ENCODE measurements at places on chromosomes 7 and 10. TPM values are rescaled to one million over a fixed set of nuclear protein-coding genes. Genes with fewer than 3 reads are reported as not detected.

DNA sequence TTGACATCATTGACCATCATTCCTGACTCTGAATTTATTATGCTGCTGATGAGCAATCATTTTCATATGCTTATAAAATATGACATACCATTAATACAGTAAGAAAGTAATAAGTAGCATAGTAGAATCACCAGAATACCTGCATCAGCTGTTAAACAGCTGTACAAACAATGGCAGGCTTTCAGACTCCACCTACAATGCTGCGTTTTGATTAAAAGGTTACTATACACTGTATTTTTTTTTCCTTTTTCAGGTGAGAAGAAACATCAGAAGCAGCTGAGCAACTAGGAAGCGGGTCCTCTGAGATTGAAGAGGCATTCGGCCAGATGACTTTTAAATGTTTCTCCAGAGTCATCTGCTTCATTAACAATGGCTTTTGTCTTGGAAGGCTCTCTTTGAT is 7.1 kb downstream of the ASNS start:
- no peak for DNase-seq

GRCh38 chr7:101121991-101122932 is 4.6 kb upstream of the SERPINE1 start:
- DNase-seq = peak; percentile 90

DNA sequence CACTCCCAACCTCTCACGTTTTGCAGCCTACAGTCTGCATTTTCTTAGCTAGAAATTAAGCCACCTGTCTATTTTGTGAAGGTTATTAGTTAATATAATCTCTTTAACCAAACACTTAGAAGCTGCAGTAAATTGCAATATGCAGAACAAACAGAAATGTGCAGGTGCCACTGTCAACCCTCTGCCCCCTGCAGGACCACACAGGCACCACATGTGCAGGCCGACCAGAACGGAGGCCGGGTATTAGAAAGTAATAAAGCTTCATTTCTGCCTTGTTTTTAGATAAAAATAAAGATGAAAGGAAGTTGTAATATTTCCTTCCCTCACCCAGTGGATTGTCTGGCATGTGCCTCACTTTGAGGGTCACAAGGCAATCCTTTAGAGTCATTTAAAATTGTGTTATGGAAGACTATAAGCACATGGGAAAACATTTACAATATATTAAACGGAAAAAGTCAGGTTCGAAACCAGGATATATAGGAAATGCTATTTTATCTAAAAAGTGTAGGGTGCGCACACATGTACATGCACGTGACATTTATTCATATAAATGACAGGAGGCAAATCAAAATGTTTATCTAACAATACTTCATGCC is 158.2 kb downstream of the ARHGAP12 start:
- DNase-seq = no peak

DNA sequence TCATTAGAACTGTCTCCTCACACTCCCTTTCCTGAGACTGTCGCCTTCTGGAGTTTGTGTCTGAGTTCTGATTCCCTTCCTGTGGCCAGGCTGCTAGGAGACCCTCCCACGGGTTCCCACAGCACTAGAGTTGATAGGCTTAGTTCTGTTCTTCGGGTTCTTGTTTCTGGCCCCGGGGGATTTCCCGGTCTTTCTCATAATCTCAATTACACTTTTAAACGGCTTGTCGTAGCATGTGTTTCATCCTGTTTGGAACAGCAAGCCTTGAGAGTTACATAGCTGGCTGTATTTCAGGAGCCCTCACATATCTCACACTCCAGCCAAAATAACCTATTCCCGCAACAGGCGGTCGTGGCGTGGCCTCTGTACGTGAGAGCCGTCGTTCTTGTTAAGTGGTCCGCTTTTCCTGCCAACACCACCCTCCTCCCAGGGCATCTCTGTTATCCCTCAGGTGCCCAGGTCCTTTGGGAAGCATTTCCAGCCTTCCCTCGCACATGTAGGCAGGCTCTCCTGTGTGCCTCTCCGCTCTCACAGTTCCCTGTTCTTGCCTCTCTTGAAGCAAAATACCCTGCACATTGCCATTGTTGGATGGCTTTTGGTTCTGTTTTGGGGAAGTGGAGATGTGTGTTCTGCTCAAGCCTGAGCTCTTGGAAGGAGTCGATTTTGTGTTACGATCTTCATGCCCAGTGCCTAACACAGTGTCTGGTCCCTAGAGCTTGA is 46.0 kb downstream of the CDC123 start:
- no peak for DNase-seq

DNA sequence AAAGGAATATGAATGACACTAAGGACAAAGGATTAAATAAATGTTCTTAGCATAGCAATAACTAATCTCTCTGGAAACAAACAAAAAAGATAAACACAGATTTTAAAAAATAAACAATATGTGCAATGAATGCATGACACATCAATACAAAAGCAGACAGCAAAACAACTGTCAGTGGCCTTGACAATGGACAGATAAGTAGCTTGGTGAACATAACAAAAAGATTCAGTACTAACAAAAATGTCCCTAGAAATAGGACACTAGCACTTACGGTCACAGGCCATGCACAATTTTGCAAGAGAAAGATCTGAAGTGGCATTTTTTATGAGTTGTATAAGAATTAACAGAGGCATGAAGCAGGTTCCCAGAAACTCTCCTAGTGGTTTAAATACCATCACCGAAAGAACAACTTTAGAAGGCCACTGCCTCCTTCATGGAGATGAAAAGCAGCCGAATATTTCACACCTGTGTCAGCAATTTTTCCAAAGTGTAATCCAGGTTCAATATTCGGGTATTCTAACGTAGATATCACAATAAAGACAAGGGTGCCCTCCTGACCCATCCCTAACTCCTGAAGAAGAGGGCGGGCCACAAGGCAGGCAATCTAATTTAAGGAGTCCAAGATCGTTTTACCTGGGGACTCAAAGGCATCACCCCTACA is 231.3 kb upstream of the MKLN1 start:
- no peak for DNase-seq

DNA sequence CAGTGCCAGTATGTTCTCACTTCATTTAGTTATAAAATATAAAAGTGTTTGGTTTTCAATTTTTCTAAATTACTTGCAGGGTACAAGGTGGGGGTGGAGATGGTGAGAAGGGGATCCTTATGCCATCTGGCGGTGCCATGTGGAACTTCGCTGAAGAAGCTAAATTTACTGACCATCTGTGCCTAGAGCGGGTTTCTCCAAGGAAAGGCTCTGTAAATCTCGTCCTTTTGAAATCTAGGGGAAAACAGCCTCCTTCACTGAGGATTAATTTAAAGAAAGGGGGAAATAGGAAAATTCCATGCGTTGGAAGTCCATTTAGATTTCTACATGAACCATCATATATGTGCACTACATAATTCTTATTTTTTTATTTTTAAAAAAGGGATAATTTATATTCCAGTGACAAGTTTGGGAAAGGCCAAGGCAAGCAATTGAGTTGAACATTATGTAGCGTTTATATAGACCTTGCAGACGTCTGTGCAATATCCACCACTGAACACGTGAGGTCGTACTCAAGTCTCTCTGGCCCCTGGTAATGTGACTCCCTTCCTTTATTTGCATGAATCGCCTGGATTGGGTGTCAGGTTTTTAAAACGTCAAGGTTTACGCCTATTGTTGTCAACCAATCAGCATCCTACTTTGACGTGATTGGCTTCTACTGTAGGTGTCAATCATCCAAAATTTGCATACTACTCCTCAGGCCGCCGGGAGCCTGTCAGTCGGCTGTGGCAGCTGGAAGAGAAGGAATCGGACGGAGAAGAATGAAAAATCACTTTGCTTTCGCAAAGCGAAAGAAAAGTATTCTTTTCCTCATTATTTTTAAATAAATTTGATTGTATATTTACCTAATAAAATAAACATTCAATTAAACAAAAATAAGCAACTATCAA is 297.1 kb upstream of the NFE2L3 start:
- peak; percentile 99 for DNase-seq

DNA sequence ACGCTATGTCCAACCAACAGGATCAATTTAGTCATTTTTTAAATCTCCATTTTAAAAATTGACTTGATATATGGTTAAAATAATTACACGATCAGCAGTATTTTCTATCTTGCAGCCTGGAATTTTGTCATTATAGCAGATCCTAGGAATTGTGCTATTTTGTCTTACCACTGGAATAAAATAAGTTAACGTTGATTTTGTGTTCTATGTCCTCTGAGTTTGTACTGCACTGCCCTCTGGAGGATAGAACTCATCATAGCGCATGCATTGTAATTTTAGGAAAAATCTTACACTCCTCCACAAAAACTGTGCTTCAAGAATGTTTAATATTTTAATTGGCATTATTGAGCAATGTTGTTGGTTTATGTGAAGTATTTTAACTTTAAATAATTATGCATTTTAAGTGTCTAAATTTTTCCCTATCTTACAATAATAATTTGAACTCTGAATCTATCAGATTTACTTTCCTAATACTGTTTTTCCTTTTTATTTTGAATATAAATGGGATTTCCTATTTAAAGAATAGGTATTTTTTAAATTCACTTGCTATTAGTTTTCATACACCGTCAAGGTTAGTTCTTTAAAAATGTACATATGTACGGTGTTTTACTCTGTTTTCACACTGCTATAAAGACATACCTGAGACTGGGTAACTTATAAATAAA is 220.1 kb downstream of the PPP1R3A start:
- peak; percentile 13 for DNase-seq

DNA sequence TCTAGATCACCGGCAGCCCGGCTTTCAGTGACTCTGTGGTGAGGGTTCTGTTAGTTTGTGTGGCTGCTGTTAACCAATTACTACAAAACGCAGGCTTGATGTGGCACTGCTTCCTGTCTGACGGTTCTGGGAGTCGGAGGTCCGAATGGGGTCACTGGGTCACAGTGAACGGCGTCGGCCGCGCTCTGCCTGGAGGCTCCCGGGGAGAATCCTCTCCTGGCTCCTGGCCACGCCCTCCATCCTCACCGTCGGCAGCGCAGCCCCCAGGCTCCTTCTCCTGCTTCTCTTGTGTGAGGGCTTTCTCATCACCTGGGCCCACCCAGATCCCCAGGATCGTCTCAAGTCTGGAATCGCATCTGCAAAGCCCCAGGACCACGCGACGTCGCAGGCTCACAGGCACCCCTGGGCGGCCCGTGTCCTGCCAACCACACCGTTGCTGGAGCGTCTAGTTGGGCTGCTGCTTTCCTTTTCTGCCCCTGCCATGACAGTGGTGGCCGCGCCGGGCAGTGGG is 31.8 kb upstream of the NKX6-2 start:
- DNase-seq = no peak

DNA sequence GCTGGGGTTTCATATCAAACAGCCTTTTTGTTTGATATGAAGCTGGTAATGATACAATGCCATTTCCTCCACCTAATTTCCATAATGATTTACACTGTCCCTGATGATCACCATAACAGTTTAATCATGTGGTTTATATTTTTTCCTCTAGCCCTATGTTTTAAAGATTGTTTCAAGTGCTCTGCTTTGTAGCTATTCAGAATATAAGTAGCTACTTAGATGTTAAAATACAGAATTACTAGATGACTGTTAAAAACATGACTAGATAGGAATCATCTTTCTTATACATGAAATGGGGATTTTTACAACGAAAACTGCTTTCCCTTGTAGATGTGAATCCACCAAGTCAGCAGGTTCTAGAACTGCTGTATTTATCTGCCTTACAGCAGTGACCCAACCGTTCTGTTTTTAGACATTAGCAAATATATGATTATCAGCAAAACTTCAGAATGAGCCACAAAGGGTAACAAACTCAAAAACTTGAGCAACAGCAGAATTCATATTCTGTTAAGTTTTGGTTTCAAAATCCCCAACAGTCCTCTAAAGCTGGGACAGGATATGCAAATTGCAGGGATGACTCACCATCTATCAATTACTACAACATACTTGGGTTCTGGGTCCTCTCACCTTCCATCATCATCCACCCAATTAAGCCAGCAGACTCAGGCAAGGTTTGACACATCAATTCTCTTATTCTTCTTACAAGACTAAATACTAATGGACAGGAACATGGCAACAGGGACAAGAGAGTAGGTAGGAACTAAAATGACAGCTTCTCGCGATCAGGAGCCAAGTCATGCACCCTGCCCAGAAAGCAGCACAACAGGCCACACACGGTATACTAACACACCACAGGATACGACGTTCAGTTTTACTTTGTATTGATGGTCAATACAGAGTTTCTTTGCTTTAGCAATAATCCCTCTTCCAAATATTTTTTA is 83.9 kb downstream of the PIP4K2A start:
- peak; percentile 53 for DNase-seq

DNA sequence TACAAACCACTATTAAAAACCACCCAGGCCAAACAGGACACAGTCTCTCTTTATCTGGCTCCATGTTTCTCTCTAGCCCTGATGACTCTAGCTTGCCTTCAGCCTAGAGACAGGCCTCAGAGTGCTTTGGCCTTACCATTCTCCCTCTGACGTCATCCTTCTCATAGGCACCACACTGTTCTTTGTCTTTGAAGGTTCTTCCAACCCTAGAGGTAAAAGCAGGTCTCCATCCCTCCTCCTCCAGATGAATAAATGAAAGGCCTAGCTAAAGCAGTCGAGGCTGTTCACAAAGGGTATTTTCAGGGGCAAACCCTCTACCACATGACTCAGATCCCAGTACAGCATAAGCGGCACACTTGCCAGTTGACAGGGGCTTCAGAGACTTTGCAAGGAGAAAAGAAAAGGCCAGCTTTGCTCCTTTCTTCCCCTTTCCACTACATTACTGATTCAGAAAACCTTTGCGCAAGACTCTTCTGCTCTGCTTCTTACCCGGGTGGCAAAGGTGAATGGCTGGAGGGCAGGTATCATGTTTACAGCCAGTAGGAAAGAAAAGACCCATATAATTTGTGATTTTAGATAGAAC is 14.8 kb downstream of the NFE2L3 start:
- no peak for DNase-seq

GRCh38 chr7:30453921-30454320 is 24.7 kb downstream of the NOD1 start:
- no peak for DNase-seq

- DNase-seq = no peak
Measured at GRCh38 chr7:128084896-128085608, 53.8 kb upstream of the LRRC4 start.

- DNase-seq = peak; percentile 89
Measured at GRCh38 chr7:135335628-135336139, 102.0 kb downstream of the STRA8 start.

DNA sequence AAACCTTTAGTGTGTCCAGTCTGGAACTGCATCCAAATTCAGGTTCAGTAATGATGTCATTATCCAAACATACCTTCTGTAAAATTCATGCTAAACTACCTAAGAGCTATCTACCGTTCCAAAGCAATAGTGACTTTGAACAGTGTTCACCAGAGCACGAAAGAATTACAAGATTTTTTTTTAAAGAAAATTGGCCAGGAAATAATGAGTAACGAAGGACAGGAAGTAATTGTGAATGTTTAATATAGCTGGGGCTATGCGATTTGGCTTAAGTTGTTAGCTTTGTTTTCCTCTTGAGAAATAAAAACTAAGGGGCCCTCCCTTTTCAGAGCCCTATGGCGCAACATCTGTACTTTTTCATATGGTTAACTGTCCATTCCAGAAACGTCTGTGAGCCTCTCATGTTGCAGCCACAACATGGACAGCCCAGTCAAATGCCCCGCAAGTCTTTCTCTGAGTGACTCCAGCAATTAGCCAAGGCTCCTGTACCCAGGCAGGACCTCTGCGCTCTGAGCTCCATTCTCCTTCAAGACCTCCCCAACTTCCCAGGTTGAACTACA is 694 bp upstream of the FAS start:
- no peak for DNase-seq

Gene ANKRD61
- not detected for total RNA-seq

Gene SPACDR
- not detected for total RNA-seq

Gene CTAGE6
- not detected for total RNA-seq

Gene IQCE
- 8.9 TPM for total RNA-seq

Gene NPS
- total RNA-seq = not detected

Gene ADRA2A
- total RNA-seq = not detected

Gene ECHDC3
- 36.8 TPM for total RNA-seq

Gene AKR1C1
- 7,564 TPM for total RNA-seq

Gene SFXN2
- total RNA-seq = 22.1 TPM

Measured in Caki2 (cell line).